Umbilical cord (tissue), 2 donors: ENCODE measurements at places on chromosomes 11 and 22.

GRCh38 chr11:20027556-20028013, 132.7 kb downstream of the DBX1 start:
- no peak for DNase-seq

DNA sequence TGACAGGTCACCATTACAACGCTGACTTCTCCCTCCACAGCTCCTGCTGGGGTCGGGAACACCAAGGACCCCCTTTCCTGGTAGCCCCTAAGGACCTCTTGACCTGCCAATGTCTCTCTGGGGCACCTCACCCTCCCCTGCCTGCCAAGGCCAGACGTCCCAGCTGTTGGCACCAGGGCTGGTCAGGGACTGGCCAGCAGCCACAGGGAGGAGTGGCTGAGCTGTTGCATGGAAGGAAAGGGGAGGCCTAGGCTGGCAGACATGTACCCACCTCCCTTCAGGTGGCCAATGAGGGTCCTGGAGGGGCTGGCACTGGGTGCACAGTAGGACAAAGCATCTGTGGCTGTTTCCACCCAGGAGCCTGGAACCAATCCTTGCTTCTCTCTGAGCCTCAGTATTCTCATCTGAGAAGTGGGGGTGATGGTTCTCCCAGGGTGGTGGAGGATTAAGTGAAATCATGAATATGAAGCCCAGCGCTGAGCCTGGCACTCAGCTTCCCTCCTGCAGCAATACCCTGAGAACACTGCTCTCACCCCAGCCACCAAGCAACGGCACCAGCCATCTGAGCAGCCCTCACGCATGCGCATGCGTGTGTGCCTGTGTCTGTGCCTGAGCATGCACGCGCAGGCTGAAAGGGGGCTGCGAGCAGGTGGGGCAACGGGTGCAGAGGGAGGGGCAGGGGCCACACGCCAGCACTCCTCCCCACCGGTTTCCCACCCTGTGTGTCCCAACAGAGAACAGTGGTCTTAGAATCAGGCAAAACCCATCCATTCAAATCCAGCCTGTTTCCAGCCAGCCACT, 5.9 kb downstream of the KCNJ4 start:
- DNase-seq = no peak

DNA sequence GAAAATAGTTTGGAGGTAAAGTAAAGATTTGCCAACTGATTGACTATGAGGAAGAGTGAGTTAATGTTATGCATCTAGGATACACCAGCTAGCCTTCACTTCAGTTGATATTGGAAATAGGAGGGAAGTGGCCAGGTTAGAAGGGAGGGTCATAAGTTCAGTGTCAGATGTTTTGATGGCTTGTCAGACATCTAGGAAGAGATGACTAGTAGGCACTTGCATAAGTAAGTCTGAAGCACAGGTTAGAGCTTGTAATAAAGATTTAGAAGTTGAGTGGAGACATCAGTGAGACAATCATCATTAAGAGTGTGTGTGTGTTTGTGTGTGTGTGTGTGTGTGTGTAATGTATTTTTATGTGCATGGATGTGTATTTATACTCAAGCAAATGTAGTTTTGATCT, 146.1 kb downstream of the OR4C45 start:
- no peak for DNase-seq

GRCh38 chr11:121650351-121651256, 197.8 kb upstream of the SORL1-AS1 start:
- DNase-seq = no peak

- peak; percentile 42 for DNase-seq
Measured at GRCh38 chr22:42414565-42415303, 17.5 kb downstream of the NFAM1 start.

DNA sequence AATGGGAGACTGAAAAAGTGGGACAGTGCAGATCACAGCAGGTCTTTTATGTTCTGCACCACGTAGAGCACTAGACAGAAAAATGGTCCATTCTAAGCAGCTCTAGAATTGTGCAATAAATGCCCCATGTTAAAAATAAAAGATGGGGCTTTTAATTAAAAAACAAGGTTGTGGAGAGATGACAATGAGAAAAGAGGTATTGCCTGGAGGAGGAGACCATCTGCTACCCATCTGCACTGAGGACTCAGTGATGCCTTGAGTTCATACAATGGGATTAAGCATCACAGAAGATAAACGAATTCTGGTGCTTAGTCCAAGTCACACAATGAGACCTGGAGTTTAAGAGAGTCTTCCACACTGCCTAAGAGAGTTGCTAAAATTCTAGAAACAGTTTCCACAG, 73.6 kb downstream of the PAK1 start:
- no peak for DNase-seq
